CD4-positive, alpha-beta T cell treated with Interleukin-4 for 4 hours (primary cell): ENCODE measurements at places on chromosomes 11 and 22.

GRCh38 chr22:26884921-26885320 lies 227.5 kb downstream of the MIAT start:
- DNase-seq = no peak

GRCh38 chr11:3838504-3838903 lies 2.3 kb downstream of the RHOG start:
- DNase-seq = no peak

GRCh38 chr11:60625262-60625661 lies 74.2 kb upstream of the MS4A8 start:
- no peak for DNase-seq

- no peak for DNase-seq
These were observed 23.0 kb downstream of the C22orf23 start for GRCh38 chr22:37930270-37930951.

DNA sequence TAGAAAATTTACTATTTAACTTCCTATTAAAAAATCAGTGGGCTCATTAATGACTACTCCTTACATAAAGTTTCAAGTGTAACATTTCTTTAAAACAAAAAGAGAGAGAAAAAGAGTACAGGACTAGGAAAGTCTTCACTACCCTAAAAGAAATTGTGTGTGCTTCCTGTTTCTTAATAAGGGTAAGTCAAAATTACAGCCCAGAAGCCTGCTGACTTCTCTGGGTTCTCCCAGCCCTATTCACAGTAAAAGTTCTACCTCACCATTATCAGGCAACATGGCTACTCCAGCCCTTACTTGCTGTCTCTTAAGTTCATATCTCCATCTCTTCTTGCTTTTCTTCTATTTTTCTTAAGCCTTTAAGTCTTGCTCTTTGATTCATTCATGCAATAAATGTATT lies 20.3 kb upstream of the ZC3H12C start:
- DNase-seq = no peak

GRCh38 chr11:47469361-47470179 lies 20.6 kb upstream of the RAPSN start:
- no peak for DNase-seq

DNA sequence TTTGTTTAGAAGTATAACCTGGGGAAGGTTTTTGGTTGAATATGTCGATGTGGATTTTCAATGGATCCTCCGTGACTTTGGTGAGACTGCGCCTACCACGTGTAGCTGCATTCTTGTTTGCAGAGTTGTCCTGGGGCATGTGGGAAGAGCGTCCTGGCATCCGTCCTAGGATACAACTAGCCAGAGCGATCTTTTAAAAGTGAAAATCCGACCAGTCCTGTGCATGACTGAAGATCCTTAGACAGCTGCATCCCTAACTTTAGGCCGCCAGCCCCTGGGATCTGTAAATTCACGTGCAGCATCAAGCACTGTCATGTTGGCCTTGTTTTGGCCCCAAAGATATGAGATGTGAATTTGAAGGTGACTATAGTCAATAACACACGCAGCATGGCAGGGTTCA lies 22.4 kb upstream of the THY1 start:
- no peak for DNase-seq

GRCh38 chr11:114281388-114281956 lies 14.7 kb upstream of the NNMT start:
- no peak for DNase-seq

DNA sequence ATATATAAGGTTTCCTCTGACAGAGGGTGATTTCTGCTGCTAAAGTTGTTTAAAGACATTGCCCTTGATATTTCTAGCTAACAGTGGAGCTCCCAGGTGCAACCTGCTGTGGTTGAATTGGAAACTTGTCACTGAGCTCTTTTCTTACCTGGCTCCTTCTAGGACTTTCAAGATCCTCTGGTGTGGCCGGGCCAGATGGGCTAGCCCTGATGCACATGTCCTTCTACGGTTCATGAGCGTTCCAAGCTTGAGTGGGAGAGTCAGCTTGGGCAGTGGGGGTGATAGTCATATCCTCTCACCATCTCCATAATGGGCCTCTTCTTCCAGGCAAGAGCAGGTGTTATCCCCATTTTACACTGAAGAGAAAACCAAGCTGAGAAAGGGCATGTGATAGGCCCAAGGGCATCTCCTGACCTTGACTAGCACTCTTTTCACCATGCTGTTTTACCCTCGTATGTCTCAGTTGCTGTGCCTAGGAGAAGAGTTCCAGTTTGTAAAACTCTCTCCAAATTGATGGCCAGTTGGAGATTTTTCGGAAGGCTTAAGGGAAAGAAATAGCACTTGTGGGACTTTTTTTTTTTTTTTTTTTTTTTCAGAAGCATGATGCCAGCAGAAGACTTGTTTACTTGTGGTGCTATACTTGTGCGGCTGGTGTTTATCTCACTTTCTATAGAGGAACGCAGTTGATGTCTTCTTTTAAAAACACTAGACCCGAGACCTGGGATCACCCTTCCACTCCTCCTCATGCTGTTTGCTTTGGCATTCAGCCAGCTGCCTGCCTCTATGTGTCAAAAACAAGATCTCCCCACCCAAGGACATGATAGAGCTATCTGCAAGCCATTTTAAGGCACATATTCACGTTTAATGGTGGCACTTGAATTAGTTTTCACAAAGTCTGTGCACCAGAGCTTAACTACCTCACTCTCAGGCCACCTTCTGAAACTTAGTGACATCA lies 32.6 kb downstream of the TEAD1 start:
- DNase-seq = no peak

GRCh38 chr11:116312570-116313391 lies 460.0 kb downstream of the BUD13 start:
- no peak for DNase-seq

DNA sequence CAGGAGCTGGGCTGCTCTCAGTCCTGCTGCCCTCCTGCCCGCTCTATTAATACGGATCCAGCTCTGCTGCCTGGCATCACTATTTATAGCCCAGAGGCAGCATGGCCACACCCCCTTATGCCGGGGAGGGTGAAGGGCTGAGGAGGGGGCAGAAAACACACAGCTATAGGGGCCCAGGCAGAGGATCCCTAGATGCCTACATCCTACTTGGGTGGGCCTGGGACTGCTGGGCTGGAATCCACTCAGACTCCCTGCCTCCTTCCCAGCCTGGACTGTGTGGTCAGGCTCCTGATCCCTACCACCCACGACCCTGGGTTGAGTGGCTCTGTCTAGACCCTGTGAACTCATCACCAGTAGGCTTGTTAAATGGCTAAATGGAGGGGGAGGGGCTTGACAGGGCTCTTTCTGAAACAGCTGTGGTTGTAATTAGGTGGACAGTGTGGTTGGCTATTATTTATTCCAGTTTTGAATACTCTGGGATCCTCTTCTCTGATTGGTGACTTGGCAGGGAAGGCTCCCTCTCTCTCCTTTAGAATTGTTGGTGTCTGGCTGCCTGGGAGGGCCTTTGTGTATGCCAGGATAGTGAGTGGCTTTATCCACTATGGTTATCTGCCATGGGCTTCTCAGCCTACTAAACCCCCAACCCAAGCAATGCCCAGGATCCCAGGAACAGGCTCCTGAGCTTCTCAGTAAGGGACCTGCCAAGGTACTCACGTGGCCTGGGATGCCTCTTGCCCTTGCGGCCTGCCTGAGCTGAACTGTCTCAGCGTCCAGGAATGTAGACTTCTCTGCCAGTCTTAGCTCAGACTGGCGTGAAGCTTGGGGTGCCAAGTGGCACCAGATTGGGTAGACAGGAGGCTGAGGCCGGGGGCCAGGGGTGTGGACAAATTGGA lies 15.2 kb downstream of the PHLDB1 start:
- DNase-seq = no peak

GRCh38 chr11:64750361-64751054 lies 6.6 kb upstream of the RASGRP2 start:
- peak; percentile 24 for DNase-seq

- no peak for DNase-seq
These were observed 36.6 kb upstream of the MUC15 start for GRCh38 chr11:26608507-26609146.

DNA sequence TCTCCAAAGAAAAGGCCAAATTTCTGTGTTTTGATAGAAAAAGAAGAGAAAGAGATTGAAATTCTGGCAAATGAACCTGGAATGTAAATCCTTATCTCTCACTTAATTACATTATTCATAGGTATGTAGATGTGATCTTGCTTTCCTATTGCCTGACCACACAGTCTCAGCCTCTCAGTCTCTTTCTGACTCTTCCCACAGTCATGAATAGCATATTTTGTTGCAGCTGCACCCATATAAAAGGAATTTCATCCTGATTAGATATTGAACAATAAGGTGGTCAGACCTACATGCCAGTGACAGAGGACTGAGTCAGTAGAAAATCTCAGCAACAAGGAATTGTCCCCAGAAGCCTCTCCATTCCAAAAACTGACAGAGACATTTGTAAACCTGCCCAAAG lies 62.9 kb upstream of the LRRC4C start:
- no peak for DNase-seq

DNA sequence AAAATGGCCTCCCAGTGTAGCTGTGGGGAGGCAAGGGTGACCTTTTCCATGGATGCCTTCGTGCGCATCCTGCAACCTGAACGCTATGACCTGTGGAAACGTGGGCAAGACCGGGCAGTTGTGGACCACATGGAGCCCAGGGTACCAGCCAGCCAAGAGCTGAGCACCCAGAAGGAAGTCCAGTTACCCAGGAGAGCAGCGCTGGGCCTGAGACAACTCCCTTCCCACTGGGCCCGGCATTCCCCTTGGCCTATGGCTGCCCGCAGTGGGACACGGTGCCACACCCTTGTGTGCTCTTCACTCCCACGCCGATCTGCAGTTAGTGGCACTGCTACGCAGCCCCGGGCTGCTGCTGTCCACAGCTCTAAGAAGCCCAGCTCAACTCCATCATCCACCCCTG lies 24.8 kb downstream of the KDM4D start:
- DNase-seq = no peak

- no peak for DNase-seq
These were observed 400.2 kb downstream of the MN1 start for GRCh38 chr22:27401321-27401720.

DNA sequence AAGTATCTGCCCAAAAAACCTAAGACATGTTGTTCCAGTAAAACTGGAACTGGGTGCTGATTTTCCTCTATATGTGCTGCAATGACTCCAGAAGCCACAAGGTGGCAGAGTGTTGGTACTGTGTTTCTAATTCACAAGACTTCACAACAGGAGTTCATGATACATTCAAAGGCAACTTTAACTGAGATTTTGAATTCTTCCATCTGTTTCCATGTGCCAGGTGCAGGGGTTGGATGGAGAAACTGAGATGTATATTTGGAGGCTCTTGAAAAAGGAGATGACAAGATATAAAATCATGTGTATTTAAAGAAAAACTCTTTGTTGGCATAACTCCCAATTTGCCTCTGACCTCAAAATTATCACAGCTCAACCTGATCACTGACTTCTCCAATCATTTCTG lies 1098.6 kb upstream of the CCDC90B start:
- DNase-seq = peak; percentile 33

DNA sequence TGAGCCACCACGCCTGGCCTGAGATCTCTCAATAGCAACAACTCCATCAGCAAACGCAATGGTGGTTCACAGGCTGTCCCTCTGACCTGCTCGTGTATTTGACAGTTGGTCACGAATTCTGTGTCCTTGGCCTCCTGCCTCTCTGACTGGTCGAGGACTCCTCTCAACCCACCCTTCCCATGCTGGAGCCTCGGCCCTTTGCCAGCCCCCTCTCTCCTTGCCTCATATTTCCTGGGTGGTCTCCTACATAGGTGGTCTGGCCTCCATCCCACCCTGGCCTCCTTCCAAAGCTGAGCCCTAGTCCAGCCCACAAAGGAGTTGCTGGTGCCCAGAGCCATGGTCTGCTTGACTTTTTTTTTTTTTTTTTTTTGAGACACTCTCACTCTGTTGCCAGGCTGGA lies 11.4 kb upstream of the A4GALT start:
- no peak for DNase-seq

DNA sequence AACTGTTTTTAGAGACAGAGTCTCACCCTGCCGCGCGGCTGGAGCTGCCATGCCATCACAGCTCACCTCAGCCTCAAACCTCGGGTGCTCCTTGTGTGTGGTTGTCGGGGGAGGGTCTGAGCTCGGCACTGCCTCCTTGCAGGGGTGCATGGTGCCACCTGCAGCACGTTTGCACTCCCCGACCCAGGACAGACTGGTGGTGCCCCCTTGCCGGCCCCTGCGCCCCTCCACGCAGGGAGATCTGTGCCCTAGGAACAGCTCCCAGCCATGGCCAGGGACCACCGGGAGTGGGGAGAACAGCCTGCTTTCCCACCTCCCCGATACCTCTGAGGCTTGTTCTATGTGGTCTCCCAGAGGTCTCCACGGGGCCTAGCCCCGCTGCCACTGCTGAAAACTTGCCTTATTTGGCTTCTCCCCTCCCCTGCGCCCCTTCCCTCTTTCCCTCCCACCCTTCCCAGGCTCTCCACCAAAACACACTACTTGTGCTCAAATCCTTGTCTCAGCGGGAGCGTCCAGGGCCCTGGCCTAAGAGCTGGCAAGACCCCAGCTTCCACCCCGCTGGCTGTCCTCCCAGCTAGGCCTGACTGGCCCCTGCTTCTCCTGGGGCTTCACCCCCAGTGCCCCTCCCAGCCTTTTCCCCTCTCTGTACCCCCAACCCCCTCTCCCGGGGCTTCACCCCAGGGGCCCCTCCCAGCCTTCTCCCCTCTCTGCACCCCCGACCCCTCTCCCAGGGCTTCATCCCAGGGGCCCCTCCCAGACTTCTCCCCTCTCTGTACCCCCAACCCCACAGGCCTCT lies 13.4 kb upstream of the TPCN2 start:
- no peak for DNase-seq

DNA sequence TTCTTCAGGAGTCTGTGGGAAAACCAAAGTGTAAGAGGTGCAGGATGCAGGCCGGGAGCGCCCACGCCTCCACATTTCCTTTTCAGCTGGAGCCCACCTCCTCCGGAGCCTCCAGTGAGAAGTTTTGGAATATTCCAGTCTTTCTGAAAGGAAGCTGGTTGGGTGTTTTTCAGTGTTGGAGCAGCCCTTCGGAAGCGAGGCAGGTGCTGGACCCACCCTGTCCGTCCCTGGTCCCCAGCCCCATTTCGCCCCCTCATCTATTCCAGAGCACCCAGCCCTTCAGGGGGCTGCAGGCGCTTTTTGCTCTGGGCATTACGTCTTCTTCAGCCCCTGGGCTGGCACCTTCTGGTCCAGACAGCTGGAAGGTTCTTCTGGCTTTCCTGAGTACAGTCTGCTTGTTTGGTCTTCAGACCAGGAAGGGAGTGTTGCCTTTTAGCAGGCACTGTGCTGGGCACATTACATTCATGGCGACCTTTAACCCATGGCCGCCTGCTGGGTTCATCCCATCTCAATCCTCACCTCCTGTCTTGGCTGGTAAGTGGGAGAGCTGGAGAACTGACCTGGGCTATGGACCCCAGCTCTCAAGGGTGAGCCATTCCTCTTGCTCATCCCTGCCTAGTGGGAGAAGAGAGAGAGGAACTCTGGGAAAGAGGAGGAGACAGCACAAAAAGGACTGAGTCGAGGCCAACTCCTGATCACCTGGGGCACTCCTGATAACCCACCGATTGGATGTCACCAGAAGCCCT lies 710 bp upstream of the THY1 start:
- no peak for DNase-seq

- no peak for DNase-seq
These were observed 311.4 kb upstream of the NCAM1 start for GRCh38 chr11:112649856-112650255.

- DNase-seq = no peak
These were observed 410.0 kb downstream of the OPCML start for GRCh38 chr11:133122256-133122655.

- DNase-seq = no peak
These were observed 631 bp upstream of the SNX19 start for GRCh38 chr11:130916910-130917309.

- DNase-seq = peak; percentile 44
These were observed 22.3 kb downstream of the HPS4 start for GRCh38 chr22:26461188-26461810.

- DNase-seq = no peak
These were observed 14.8 kb downstream of the CHKA start for GRCh38 chr11:68106165-68106940.
